Coronary artery (tissue), 2 donors: ENCODE measurements at places on chromosomes 3 and 15.

DNA sequence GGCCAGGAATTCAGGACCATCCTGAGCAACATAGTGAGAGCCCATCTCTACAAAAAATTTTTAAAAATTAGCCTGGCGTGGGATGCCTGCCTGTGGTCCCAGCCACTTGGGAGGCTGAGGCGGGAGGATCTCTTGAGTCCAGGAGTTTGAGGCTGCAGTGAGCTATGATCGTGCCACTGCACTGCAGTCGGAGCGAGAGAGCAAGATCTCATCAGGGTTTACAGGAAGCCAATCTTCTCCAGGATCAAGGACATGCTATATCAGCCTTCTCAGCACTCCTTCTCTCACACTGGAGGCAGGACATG lies 451 bp upstream of the STOML1 start:
- DNase-seq, result no peak

DNA sequence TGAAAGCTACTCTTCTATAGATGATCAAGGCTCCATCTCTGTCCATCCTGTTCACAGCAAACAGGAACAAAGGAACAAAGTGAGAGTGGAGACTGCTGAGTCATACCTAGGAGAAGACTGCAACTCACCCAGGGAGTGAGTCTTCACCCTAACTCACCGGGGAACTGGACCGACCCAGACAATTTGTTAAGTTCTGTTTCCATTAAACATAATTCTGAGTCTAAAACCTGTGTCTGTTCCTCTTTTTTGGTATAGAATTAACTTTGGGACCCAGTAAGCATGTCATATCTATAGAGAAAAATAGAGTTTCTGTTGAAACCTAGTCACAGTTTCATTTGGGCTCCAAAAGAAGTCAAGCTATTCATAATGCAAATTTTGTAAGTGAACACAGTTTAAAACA lies 21.6 kb downstream of the CCDC80 start:
- DNase-seq, result no peak

DNA sequence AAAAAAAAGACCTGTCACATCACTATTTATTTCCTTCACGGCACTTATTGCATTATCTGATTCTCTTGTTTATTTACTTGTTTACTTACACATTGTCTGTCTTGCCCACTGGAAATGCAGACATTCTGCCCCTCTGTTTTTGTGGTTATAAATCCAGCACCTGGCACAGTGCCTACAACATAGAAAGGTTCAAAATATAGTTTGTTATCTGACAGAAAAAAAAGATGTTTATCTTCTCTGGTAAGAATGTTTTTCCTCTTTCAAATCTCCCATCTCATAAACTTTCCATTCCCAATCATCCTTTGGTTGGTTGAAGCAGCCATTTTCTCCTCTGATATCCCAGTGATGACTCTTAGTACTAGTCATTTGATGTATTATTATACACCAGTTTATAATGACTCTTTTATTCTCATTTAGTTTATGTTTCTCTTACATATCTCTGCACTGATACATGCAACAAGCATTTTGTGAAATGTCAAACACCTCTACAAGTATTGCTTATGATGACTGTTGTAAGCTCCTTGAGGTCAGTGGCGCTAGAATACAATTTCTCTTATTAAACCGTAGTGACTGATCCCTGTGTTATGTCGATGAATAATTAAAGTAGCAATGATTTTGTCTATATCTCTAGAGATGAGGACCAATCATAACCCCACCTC lies 398.4 kb upstream of the TBL1XR1 start:
- DNase-seq, result no peak

DNA sequence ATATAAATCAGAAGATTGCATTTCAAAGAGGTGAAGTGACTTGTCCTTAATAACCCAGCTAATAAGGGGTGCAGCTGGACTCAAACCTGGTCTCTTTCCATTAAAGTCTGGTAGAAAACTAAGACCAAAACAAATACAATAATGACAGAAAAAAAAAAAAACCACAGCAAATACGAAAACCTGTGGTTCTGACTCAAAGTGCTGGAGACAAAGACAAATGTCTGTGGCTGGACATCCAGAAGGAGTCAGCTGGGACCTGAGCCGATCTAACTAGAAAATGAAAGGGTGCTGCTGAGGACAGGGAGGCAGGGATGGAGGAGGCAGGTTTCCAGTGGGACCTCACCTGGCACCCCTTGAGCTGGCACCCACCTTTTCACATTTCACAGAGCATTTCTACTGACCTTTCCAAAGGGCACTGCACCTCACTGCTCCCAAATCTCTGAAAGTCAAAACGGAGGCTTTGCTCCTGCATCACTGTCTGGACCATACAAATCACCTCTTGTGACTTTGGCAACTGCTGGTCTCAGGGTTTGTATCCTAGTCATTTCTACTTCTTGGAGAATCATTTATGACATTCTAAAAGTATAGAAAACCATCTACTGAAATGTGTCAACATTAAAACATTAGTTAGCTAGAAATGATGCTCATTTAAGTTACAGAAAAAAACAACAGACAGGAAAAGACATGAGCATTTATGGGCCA lies 61.7 kb downstream of the CCNL1 start:
- DNase-seq, result no peak

DNA sequence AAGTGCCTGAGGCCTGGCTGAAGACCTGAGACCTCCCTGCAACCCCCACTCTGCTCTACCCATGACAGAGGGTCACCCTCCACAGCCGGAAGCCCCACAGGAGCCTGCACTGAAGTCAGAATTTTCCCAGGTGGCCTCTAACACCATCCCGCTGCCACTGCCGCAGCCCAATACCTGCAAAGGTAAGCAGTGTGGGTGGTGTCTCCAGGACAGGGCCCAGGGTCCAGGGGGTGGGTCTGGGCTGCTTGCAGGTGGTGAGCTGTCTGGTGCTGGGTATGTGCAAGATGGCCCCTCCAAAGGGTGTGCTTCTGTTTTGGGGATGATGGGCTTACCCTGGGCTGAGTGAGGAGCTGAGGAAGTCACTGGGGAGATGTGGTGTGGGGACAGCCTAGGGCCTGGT lies 69.9 kb downstream of the FBLN2 start:
- no peak for DNase-seq

GRCh38 chr3:141384575-141384974 lies 16.3 kb downstream of the ZBTB38 start:
- DNase-seq, result no peak

DNA sequence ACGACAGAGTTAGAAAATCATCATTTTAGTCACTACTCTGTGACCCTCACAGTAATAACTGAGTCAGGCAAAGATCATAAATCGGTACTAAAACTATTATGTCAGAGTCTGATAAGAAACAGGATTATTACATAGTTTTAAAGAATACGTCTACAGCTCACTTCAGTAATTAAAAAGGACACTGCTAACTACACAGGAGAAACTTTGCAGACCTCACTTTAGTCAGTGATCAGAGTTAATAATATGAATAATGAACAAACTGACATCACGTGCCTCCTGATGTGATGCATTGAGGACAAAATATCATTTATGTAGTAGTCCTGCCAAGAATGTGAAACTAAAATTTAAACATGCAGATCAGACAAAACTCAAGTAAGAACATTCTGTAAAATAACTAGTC lies 162.2 kb downstream of the PCCB start:
- no peak for DNase-seq

- DNase-seq, result peak; percentile 35
Measured at GRCh38 chr3:134085034-134085775, 55.5 kb upstream of the SLCO2A1 start.
